ENCODE measurements at places on chromosomes 7 and 10.

- DNase-seq: no peak
These were observed 4.7 kb upstream of the EBF3 start for GRCh38 chr10:129968853-129969183.

DNA sequence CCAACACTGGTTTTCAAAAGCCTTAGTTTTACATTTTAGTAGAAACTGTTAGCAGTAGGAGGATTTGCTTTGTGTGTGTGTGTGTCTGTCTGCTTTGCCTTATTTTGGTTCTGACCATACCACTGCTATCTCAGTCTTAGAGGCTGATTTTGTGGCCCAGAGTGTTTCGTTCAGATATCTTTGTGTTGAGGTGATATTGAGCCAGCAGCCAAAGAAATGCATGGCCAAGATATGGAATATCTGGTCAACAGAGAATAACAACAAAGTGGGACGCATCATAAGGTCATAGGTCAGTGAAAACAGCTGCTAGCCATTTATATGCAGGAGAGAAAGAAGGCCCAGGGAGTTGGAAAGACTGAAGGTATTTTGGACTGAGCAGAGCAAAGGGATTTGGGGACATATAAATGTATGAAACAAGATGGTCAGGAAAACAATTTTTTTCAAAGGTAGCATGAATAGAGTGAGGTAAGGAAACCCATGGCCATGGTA lies 47.7 kb downstream of the KIAA1217 start:
- DNase-seq: no peak

DNA sequence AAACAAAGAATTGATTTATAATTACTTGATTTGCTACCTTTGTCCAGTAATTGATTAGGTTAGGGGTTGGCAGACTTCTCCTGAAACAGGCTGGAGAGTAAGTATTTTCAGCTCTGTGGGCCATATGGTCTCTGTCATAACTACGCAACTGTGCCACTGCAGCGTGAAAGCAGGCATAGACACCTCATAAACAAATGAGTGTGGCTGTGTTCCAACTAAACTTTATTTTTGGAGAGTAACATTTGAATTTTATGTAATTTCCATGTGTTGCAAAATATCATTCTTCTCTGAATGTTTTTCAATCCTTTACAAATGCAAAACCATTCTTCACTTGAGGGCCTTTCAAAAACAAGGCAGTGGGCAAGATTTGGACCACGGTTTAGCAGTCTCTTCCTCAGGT lies 76.9 kb downstream of the GALNT17 start:
- no peak for DNase-seq

GRCh38 chr7:44920119-44920518 lies 34.8 kb upstream of the PURB start:
- DNase-seq: no peak

GRCh38 chr7:69122953-69123352 lies 475.3 kb upstream of the AUTS2 start:
- DNase-seq: no peak

GRCh38 chr7:3461923-3462322 lies 160.9 kb downstream of the SDK1 start:
- peak; percentile 47 for DNase-seq
